NK-92 treated with Interleukin-12 subunit alpha and Interleukin-12 subunit beta, amount 100 ng/mL, for 24 hours (cell line): ENCODE measurements at places on chromosomes 16 and 17.

GRCh38 chr16:12664164-12664733 is 139.4 kb downstream of the CPPED1 start:
- no peak for DNase-seq

DNA sequence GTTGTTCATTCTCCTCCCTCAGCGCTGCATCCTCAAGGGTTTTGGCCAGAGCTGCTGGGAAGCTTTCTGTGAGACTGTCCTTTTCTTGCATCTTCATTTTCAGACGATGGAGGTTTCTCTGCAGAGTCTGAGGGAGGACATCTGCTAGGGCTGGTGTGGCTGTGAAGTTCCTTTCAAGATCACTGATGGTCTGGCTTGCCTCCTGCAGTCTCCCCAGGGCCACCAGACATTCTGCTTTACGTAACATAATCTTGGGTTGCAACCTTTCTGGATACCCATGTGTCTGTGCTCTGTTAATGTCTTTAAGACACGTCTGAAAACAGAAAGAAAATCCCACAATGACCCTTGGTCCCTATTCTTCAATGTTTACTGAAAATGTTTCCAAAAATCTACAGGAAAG is 29.0 kb downstream of the SMYD4 start:
- DNase-seq = no peak

GRCh38 chr16:72934636-72935403 is 113.1 kb downstream of the ZFHX3 start:
- DNase-seq = no peak

GRCh38 chr17:5128905-5129535 is 13.2 kb downstream of the USP6 start:
- no peak for DNase-seq

DNA sequence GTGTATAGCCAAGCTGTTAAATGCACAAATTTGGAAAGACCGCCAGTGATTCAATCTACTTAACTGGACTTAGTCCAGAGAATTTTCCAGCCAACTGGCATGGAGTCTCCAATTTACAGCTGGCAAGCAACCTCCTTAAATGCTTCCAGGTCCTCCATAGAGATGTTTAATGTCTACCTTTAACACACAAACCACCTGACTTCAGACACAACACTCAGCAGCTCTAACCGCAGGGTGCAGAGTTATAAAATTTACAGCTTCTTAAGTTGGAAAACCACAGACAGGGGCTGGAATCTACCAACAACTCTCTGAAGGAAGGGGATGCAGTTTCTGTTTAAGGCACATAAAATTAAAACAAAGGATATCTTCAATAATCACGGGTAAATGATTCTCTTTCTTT is 106.9 kb downstream of the SYCE1L start:
- no peak for DNase-seq

- no peak for DNase-seq
These were observed 110.2 kb upstream of the ZNF750 start for GRCh38 chr17:82949984-82950383.
